ENCODE measurements at places on chromosomes 7 and 10.

- no peak for DNase-seq
Measured at GRCh38 chr10:132206806-132207535, 20.2 kb downstream of the DPYSL4 start.

GRCh38 chr10:22433875-22434274, 88.6 kb downstream of the SPAG6 start:
- DNase-seq = no peak

GRCh38 chr10:20059084-20059835, 243.0 kb downstream of the PLXDC2 start:
- no peak for DNase-seq

- DNase-seq = peak; percentile 32
Measured at GRCh38 chr10:78657163-78657861, 411.5 kb upstream of the ZMIZ1 start.

DNA sequence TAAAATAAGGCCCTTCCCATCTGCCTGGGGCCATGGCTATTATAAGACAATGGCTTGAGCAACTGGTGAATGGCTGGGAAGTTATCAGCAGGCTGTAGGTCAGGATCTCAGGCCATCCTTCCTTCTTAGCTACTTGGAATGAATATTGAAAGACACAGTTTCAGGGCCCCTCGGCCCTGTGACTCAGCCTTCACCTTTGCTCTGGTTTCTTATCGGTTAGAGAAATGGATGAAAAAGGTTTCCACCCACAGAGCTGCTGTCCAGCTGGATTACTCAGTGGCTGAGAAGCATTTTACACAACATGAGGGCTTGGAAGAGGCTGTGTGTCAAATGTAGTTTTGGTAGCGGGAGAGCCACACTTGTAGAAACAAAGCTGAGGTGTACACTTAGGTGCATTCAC, 9.4 kb downstream of the ACSL5 start:
- no peak for DNase-seq

- peak; percentile 12 for DNase-seq
Measured at GRCh38 chr10:84537447-84537931, 209.1 kb downstream of the CCSER2 start.

- no peak for DNase-seq
Measured at GRCh38 chr7:119232091-119232490, 1007.6 kb downstream of the ANKRD7 start.

- no peak for DNase-seq
Measured at GRCh38 chr7:81187753-81188152, 268.9 kb upstream of the SEMA3C start.

DNA sequence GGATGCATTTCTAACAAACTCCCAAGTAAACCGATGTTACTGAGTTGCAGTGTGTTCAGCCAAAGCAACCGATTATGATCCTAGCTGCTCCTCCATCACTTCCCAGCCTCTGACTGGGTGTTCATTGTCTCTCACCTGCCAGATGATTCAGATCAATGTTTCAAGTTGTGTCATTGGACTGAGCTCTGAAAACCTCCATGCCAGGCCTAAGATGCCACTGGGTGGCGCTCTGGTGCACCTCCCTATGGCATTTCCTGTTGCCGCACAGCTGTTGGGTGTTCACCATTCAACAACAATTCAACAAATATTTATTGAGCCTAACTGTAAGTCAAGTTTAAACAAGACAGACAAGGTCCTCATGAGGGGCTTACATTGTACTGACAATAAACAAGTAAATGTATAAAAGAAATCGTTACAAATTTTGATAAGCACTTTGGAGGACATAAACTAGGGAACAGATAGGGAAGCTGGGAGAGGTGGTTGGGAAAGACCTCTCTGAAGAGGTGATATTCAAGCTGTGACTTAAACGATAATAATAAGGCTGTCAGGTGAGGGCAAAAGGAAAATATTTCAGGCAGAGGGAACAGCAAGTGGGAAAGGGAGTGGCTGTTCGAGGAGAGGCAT, 22.8 kb downstream of the RGR start:
- DNase-seq = peak; percentile 8

DNA sequence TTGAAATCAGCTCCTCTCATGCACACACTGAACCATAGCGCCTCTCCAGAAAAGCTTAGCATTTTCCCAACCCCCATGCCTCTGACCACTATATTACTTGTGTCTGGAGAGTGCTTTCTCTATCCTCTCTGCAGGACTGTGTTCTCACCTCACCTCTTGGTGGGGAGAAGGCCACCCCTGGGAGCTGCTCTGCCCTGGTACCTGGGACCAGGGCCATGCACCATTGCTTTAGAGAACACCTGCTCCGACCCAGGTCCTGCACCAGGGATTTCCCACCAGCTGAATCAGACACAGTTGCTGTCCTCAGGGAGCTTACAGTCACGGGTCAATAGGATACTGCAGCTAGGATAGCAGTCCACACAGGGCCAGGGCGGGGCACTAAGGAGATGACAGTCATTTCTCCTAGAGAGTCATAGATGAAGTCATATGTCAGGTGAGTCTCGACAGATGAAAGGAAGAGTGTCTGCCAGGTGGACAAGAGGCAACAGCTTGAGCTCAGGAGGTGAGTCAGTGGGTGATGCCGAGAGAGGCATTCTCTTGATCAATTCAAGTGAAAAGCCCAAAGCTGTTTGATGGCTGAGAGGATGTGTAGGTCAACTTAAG, 619 bp upstream of the LMTK2 start:
- DNase-seq = no peak

DNA sequence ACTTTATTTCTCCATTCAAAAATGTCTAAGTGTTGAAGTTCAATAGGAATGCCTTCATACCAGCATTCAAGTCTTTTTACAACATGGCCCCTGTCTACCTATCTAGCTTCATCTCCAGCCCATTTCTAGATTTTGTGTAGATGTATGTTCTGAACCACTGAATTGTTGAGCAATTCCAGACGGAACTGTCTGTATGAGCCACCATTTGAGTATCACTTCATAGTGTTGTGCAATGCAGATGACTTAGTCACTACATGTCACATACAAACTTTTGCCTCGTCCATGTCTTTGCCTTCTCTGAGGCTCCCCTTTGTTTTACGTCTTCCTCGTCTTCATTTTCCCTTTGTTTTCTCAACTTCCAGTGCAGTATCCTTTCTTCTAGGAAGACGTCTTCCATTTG, 118.1 kb downstream of the INHBA start:
- no peak for DNase-seq

All from activated naive CD4-positive, alpha-beta T cell (primary cell).